ENCODE measurements at places on chromosomes 2 and 18. TPM values are rescaled to one million over a fixed set of nuclear protein-coding genes. Genes with fewer than 3 reads are reported as not detected.

CDH20 gene
- total RNA-seq, result not detected

ALPI gene
- total RNA-seq, result not detected

OTOS gene
- not detected for total RNA-seq

GAREM1 gene
- 3.3 TPM for total RNA-seq

CKAP2L gene
- total RNA-seq, result 14.2 TPM

LOXHD1 gene
- total RNA-seq, result not detected

C2orf92 gene
- 1.1 TPM for total RNA-seq

CFC1 gene
- not detected for total RNA-seq

FHL2 gene
- total RNA-seq, result 79.7 TPM

CDH19 gene
- total RNA-seq, result 1.3 TPM

DSG4 gene
- total RNA-seq, result not detected

KCNK3 gene
- 1.7 TPM for total RNA-seq

PPP4R1 gene
- 40.6 TPM for total RNA-seq

ADAM17 gene
- 38.9 TPM for total RNA-seq

FOXI3 gene
- not detected for total RNA-seq

PCARE gene
- not detected for total RNA-seq

TMEM182 gene
- total RNA-seq, result 3.6 TPM

PTPN18 gene
- 26.9 TPM for total RNA-seq

SOX11 gene
- not detected for total RNA-seq

VWA3B gene
- total RNA-seq, result not detected

M1AP gene
- not detected for total RNA-seq

CCDC74B gene
- total RNA-seq, result 7.5 TPM

TUBA3E gene
- total RNA-seq, result not detected

TMEM150A gene
- total RNA-seq, result 11.8 TPM

ATOH8 gene
- total RNA-seq, result 7.1 TPM

ICA1L gene
- total RNA-seq, result 2.1 TPM

MERTK gene
- total RNA-seq, result 1.4 TPM

IL36RN gene
- 0.59 TPM for total RNA-seq

FBXO11 gene
- total RNA-seq, result 40.3 TPM

SLC16A14 gene
- total RNA-seq, result 1.4 TPM

NEU4 gene
- 0.14 TPM for total RNA-seq

TTR gene
- total RNA-seq, result not detected

CD8B2 gene
- not detected for total RNA-seq

TNFRSF11A gene
- total RNA-seq, result 8.3 TPM

SPAST gene
- 14.7 TPM for total RNA-seq

IGFBP2 gene
- total RNA-seq, result 57.2 TPM

SLC11A1 gene
- total RNA-seq, result 0.16 TPM

ACKR3 gene
- 29.6 TPM for total RNA-seq

MATN3 gene
- total RNA-seq, result 13.7 TPM

ZSWIM2 gene
- total RNA-seq, result not detected

GAREM2 gene
- 7.0 TPM for total RNA-seq

TLX2 gene
- 0.30 TPM for total RNA-seq

ANKRD53 gene
- not detected for total RNA-seq

NT5C1B gene
- total RNA-seq, result not detected

PDCD1 gene
- not detected for total RNA-seq

G6PC2 gene
- total RNA-seq, result not detected

SNORC gene
- 8.1 TPM for total RNA-seq

CCDC150 gene
- 2.8 TPM for total RNA-seq

RAMP1 gene
- not detected for total RNA-seq
